ENCODE measurements at places on chromosomes 3 and 15.

GRCh38 chr15:42332331-42332730, 27.0 kb upstream of the CAPN3 start:
- peak; percentile 16 for DNase-seq

DNA sequence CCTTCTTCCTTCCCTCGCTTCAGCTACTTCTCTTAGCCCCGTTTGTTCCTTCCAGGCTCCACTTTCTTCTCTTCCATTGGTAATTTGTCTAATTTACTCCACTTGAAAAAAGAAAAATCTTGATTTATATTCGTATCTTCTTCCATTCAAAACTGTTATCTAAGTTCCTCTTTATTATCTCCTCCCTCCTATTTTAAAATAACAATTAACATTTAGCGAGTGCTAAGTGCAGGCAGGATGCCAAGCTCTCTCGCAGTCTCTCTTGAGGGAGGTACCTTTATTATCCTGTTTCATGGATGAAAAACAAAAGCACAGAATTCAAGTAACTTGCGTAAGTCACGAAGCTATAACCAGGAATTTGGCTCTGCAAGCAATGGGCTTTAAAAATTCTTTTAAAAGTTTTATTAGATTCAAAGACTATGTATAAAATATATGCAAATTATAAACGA, 418.9 kb upstream of the NAALADL2 start:
- no peak for DNase-seq

GRCh38 chr3:43999728-44000319, 241.9 kb upstream of the TOPAZ1 start:
- no peak for DNase-seq

GRCh38 chr3:5735896-5736295, 548.4 kb downstream of the EDEM1 start:
- no peak for DNase-seq

GRCh38 chr3:138317687-138318086, 12.0 kb downstream of the NME9 start:
- no peak for DNase-seq

GRCh38 chr3:30894521-30895251, at the start of gene GADL1:
GADL1 (minus strand) TSS chr3:30894661; CDS start chr3:30894614, 47 bp downstream.
- peak; percentile 31 for DNase-seq

DNA sequence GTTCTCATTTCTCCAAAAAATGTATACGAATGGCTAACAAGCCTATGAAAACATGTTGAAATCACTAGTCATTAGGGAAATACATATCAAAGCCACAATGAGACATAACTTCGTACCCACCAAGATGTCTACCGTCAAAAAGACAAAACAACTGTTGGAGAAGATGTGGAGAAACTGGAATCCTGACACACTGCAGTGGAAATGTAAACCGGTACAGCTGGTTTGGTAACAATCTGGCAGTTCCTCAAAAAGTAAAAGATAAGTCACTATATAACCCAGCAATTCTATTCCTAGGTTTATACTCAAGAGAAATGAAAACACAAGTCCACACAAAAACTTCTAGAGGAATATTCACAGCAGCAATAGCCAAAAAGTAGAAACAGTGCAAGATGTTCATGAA, 7.0 kb downstream of the SCAPER start:
- no peak for DNase-seq

- peak; percentile 83 for DNase-seq
Observed at GRCh38 chr3:114411190-114411668, 117.4 kb downstream of the TIGIT start.

DNA sequence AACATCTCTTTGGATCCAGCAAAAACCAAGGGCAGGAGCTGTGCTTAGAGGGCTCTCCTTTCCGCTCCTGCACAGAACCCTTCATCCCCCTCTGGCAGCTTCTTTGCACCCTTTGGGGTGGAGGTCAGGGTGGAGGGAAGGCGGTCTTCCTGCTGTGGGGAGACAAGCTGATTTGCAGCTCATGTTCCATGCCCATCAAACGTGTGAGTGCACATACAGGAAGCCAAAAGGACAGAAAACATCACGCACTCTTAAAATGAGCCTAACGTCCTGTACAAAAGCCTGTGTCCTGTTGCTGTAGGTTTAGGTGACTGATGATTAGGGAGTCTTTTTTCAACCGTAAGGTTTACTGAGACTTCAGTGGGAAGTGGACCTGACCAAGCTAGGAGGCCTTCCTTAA, 195.2 kb downstream of the PLCL2 start:
- DNase-seq, result no peak

- DNase-seq, result no peak
Observed at GRCh38 chr3:139620438-139620837, 57.3 kb downstream of the NMNAT3 start.

DNA sequence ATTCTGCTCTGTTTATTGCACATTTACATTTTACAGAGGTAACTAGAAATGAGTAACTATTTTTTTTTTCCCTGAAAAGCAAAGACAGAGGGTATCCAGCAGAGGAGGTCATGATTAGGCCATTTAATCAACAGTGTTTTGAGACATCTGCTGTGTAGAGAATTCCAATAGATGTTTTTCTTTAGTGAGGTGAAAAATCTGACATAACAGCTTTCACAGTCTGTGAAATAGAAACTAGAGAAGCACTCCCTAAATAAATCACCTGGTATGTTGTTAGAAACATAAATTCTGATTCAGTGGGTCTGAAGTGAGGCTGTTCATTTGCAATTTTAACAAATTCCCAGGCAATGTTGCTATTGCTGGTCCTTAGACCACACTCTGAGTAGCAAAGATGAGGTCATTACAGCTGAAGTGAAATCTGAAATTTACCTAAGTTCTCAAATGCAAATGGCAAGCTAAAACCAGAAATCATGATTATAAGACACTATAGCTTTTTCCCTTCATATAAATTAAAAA, 329.2 kb upstream of the LRRC3B start:
- no peak for DNase-seq

DNA sequence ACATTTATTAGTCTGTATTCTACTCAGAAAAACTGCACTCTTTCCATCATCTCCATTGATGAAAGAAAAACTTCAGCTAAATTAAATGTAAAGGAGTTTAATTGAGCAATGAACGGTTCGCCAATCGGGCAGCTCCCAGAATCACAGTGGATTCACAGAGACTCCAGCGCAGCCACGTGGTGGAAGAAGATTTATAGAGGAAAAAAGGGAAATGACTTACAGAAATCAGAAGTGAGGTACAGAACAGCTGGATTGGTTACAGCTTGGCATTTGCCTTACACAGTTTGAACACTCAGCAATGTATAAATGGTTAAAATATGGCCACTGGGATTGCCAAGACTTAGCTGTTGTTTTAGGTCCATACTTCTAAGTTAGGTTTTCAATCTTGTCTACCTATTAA, 2.8 kb upstream of the SUCLG2 start:
- no peak for DNase-seq

GRCh38 chr3:43434431-43434830, 148.1 kb downstream of the SNRK start:
- no peak for DNase-seq

- DNase-seq, result no peak
Observed at GRCh38 chr15:85503151-85503799, 122.9 kb downstream of the AKAP13 start.

GRCh38 chr3:185746470-185746869, 78.4 kb downstream of the IGF2BP2 start:
- no peak for DNase-seq

GRCh38 chr3:171274222-171274621, 186.0 kb downstream of the TNIK start:
- DNase-seq, result no peak

GRCh38 chr3:117631781-117632180, 922.2 kb downstream of the TUSC7 start:
- DNase-seq, result no peak

DNA sequence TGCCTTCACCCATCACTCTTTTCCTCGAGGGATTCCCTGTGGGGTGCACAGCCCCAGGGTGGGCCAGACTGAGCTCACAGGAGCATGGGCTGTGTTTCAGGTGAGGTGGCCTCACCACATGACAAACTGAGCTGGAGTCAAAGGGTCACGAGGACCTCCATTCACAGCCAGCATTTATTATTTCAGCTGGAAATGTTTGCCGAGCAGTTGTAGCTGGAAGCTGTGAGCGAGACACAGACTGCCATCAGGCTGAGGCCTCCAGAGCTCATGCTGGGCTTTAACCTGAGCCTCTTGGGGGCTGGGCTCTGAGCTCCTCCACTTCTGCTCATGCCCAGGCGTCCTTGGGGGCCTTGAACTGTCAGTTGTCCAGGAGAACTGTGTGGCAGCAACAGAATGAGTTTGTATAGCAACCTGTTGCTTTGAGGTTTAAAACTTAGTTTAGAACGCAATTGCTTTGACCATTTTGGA, 57.5 kb downstream of the FLNB start:
- DNase-seq, result no peak

DNA sequence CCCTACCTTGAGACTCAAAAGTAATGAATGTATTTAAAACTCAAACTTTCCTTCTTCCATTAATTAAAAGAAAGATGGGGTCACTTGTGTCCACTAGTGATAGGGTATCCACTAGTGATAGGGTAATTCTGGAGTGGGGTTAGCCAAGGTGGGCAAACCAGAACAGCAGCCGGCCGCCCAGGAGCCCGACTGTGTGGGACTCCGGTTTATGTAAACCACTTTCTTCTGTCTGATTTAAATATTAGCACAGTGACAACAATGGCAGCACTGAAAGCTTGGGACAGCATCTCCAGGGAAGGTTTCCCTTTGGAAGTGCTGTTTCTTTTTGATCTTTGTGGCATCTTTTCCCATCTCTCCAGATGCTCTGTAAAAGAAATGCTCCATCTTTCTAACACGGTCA, 722 bp downstream of the MYZAP start:
- no peak for DNase-seq

GRCh38 chr3:37392957-37393356, 218.6 kb upstream of the LRRFIP2 start:
- DNase-seq, result no peak

GRCh38 chr15:42151736-42152135, 4.7 kb downstream of the PLA2G4F start:
- peak; percentile 3 for DNase-seq

GRCh38 chr3:41370307-41370706, 171.0 kb downstream of the CTNNB1 start:
- no peak for DNase-seq

GRCh38 chr15:34679291-34679690, 75.5 kb downstream of the GJD2 start:
- no peak for DNase-seq

DNA sequence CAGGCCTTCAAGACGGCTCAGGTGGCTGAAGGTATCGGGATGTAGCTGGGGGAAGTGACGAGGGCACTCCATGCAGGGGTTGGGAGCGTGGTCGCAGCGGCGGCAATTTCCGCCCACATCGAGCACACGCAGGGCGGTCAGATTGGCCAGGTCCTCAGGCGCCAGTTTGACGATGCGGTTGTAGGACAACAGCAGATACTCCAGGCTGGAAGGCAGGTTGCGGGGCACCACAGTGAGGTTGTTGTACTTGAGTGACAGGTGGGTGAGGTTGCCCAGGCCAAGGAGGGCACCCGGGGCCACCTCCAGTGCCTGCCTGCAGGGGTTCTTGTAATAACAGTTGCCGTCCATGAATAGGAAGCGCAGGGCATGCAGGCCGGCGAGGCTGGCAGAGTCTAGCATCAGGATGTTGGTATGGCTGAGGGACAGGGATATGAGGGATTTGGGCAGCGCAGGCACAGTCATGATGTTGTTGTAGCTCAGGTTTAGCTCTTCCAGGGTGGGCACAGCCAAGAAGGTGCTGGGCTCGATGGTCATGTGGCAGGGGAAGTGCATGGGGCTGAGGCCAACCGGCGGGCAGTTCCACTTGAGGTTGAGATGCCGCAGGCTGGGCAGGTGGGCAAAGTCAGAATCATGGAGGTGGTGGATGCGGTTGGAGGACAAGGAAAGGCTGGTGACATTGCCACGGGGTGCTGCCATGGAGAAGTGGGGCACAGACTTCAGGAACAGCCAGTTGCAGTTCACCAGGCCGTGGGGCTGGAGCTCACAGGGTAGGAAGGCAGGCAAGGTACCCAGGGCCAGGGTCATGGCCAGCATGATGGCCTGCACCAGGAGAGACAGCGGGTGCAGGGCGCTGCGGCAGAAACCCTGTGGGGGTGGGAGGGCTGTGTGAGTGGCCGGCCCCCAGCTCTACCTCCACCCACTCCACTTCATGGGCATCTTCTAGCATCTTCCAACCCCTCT, 1.7 kb downstream of the TLR9 start:
- no peak for DNase-seq

GRCh38 chr3:187165144-187165543, 25.8 kb upstream of the RPL39L start:
- DNase-seq, result peak; percentile 67
